ENCODE measurements at places on chromosomes 5 and 9.

- no peak for DNase-seq
These were observed 85.8 kb downstream of the AOPEP start for GRCh38 chr9:94812343-94812742.

GRCh38 chr9:34560599-34561214 lies 28.8 kb downstream of the CNTFR start:
- no peak for DNase-seq

- DNase-seq: no peak
These were observed 30.5 kb downstream of the TLR4 start for GRCh38 chr9:117734523-117735314.

DNA sequence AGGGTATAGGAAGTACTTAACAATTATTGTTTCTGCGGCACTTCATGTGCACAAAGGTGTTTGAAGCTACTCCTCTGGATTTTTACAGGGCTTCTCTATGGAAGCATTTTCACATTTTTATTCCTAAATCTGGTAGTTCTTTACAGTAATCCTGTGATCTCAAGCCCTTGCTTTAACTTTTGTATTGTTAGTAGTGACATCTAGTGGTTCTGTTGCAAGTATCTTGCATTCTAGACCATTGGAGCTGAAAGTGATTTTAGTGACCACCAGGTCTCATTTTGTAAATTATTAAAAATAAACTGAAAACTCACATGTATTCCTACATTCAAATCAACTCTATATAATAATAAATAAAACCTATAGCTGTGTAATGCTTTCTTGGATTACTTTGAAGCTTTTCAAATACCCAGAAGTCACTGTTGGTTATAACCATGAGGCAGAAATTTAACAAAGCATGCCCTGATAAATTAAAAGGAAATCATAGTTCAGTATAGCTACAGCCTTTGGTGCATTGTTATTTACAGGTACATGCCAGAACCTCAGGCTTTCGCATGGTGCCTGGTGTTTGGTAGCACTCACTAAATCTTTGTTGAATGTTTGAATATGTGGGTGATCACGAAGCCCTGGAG lies 18.9 kb downstream of the RPS23 start:
- no peak for DNase-seq

DNA sequence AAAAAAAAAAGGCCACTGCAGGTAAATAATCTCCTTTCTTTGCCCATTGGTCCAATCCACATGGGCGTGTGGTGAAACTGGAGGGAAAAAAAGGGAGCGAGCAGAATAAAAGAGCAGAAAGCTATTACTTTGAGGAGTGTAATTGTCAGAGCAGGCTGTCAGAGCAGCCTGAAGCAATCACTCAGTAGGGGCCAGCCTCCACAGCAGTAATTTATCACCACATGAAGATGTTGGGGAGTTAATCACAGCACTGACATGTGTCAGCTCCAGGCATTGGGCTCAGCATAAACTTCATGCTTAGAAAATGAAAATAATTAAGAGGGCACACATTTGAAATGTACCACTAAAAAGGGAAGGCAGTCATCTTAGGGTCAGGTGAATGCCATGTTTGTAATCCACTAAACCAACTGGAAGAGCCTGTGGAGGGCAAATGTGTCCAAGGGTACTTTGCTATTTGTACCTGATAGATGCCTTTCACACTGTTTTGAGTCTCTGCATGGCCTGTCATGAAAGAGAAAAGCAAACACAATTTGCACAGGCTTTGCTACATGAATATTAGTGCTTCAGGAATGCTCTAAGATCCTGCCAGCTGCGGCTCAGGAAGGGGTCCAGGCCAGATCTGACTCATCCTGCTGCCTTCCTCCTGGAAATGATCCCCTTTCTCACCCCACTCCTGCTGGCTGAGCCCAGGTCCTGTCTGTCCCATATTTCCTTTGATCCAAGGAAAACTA lies 2.9 kb upstream of the PTGER4 start:
- DNase-seq: peak; percentile 40

DNA sequence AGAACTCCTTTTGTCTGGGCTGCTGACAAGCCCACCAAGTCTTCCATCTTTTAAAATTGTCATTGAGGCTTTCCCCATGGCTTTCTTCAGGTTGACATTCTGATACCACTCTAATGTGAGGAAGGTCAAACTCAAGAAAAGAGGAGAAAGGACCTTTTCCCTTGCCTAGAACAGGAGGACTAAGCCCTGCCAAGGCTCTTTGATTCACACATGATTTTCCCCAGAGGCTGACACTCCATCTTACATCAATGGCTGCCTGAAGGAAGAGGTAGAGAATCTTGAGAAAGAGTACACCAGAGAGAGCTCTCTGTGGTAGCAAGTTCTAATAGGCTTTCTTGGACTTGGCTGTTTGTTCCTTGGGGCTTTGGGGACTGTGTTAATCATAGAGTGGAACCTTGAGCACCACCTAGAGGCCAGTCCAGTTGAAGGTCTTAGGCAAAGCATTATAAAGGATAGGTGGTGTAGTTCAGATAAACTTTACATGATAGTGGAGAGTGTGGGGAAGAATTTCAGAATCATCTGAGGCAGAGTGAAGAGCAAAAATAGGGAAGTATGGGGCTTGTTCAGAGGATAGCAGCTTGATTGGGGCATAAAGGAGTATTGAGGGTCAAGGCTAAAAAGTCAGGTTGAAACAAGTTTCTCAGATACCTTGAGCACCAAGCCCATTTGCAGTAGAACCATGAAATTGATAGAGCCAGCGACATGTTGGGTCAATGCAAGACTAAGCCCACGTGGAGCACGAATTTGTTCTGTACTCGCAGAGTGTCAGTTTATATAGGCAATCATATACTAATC lies 36.7 kb downstream of the NDFIP1 start:
- peak; percentile 44 for DNase-seq

DNA sequence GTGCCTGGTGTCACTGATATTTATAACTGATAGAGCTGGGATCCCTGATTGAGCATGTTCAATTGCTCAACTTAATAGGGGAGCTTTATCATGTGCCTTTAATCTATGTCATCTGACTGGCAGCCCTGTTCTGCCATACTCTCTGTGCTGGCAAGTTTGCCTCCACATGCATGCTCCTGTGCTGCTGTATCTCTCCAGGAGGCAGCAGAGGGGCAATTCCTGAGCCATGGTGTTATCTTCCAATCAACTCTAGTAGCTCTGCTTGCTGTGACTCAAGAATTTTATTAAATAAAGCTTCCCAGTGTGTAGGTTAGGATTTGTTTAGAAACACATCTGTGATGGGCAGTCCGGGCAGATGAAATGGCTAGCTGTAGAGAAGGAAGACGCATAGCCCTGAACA lies 642.0 kb downstream of the KIF4B start:
- DNase-seq: no peak

DNA sequence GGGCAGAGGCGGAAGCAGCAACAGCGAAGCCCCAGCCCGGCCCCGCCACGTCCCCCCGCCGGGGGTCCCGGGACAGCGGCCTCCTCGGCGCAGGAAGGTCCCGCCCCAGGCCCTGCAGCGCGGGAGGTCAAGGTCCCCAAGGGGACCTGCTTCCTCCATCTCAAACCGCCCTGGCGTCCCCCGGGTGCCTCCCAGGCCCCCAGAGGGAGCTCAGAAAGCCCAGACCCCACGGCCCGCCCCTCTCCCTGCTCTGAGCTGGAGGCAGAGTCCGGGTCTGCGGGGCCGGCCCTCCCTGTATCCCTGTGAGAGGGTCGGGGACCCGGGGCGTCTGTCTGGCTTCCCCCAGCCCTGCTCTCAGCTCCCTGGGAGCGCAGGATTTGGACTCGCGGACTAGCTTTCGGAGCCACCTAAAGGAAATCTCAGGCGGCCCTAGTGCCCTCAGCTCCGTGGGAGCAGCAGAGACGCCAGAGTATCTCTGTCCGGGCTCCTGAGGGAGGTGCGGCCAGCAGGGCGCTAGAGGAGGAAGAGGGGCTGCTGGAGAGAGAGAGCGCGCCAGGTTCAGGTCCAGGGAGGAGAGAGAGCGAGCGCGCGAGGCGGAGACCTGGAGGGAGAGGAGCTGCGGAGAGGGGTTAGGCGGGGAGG lies 30.7 kb downstream of the EXOC3 start:
- DNase-seq: no peak

DNA sequence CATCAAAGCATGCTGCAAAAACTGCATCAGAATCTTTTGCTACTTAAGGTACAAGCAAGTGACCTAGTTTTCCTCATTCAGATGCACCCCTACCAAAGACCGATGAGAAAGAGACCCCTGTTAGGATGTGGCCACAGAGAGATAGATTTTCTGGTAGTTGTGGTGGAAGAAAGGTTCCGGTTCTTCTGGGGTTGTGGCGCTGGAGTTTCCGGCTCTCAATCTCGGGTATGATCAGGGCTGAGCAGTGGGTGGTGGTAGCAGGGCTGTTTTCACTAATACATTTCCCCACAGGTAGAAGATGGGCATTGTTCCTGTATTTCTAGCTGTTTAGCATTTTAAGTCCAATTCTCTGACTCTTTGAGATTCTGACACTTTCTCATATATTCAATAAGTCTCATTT lies 58.4 kb downstream of the PCSK1 start:
- DNase-seq: no peak

DNA sequence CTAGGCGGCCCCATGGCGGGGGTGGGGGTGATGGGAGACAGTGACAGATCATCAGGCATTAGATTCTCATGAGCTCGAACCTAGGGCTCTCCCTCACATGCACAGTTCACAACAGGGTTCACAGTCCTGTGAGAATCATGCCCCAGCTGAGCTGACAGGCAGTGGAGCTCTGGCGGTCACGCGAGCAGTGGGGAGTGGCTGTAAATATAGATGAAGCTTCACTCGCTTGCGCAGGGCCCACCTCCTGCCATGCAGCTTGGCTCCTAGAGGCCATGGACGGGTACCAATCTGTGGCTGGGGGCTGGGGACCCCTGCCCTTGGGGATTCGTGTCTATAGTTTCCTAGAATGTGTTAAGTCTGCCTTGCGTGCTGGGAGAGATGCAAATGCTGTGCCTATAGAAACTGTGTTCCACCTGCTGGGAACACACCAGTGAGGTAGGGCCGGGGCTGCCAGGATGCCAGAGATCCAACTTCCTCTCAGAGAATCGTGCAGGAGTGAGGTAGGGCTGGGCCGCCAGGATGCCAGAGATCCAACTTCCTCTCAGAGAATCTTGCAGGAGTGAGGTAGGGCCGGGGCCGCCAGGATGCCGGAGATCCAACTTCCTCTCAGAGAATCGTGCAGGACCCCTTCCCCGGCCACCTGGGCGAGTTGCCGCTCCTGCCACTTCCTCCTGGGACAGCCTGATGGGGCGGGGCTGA lies 14.1 kb upstream of the EXOC3 start:
- no peak for DNase-seq

GRCh38 chr5:132334812-132335211 lies 34.7 kb upstream of the SLC22A5 start:
- DNase-seq: no peak

DNA sequence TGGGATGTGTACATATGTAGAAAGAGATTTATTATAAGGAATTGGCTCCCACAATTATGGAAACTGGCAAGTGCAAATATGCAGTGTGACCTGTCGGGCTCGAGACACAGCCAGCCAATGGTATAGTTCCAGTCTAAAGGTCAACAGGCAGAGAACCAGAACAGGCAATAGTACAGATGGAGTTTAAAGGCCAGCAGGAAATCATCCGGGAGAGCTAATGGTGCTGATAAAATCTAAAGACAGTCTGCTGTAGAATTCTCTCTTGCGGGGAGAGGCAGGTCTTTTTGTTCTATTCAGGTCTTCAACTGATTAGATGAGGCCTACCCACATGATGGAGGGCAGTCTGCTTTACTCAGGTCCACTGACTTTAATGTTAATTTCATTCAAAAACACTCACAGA lies 21.8 kb downstream of the ANKRD31 start:
- DNase-seq: no peak

GRCh38 chr9:71357346-71357745 lies 235.9 kb upstream of the TRPM3 start:
- DNase-seq: no peak

DNA sequence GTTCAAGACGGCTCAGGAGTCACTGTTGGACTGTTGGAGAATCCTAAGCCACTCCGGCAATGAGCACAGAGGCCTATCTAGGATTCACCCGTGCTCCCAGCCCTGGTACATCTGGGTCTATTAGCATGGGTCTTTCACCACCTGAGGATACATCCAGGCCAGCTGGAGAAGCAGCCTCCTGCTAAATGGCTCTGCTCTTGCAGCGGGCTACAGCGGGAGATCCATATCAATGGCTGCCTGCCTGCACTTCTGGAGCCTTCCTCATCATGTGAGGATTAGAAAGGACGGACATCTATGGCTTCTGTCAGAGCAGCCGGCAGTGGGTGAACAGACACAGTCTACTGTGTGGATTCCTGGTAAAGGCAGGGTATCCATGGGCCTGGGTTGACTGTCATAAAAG lies 357.4 kb downstream of the MLLT3 start:
- no peak for DNase-seq

DNA sequence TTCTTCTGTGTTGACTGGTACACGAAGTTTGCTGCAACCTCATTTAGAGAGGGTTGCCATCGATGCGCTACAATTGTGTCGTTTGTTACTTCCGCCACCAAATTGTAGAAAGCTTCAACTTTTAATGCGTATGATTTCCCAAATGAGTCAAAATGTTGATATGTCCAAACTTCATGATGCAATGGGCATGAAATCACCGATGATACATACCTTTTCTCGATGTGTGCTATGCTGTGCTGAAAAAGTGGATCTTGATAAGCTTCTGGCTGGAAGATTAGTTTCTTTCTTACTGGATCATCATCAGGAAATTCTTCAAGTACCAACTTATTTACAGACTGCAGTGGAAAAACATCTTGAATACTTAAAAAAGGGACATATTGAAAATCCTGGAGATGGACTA lies 65.7 kb downstream of the TMEM38B start:
- no peak for DNase-seq

GRCh38 chr9:98708933-98709911 lies at the start of gene GABBR2:
Gene GABBR2 (minus strand): TSS chr9:98708935. CDS start chr9:98708737, 198 bp downstream.
- DNase-seq: no peak

- DNase-seq: peak; percentile 46
These were observed 127.9 kb downstream of the EFNA5 start for GRCh38 chr5:107542831-107543231.

DNA sequence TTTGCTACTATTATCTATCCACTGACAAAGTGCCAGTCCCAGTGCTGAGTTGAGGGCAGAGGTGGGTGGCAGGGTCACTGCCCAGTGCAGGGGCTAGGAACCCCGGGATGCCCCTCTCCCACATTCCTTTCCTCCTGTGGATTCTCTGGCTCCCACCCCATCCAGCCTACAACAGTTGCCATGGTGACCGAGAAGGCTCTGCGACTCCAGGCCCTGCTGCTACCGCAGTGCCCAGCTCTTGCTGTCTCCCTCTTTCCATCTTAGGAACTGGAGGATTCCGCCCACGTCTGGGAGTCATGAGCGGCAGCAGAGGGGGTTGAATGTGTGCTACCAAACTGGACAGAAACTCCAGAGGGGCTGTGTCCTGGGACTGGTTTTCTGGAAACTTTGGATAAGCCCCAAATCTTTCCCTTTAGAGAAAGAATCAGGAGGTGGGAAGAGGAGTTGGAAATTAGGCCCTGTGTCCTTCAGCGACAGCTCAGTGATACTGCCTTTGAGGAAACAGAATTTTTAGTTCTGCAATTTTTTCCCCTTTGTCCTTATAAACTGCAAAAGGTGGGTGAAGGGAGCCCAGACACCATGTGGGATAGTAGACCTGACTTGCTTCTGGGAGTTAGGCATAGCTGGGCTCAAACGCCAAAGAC lies 20.7 kb upstream of the C5orf47 start:
- DNase-seq: no peak

- DNase-seq: no peak
These were observed 121.7 kb downstream of the ICE1 start for GRCh38 chr5:5544094-5544663.

Measured in AG09319 (cell line).